Fibroblast of lung (primary cell): ENCODE measurements at places on chromosomes 4 and X. TPM values are rescaled to one million over a fixed set of nuclear protein-coding genes. Genes with fewer than 3 reads are reported as not detected.
A peak's percentile ranks its signal among the peaks of the same experiment; 100 is the strongest.

FDCSP gene
- total RNA-seq: not detected in 2 replicates

DNA sequence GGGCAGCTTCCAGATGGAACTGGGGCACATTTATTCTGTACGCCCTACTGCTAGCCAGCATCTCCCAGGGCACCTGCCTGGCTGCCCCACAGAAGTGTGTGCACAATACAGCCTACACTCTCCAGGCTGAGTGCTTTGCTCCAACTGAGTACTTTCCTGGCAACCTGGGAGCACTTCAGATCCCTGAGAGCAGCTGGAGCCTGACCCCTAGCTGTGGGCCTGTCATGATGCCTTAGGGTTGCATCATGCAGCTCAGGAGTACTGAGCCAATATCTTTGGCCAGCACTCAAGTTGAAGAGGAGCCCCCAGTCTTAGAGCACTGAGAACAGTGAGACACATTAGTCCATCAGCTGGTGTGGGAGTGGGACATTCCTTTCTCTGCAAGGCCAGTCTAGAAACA is 321.9 kb downstream of the CFAP47 start:
- no peaks in the 10 kb centered on the region for H3K27me3 ChIP-seq
- H3K4me3 ChIP-seq: no peak overlapping the region
- H3K27ac ChIP-seq: no peak overlapping the region
- H3K4me1 ChIP-seq: no peaks in the 10 kb centered on the region
- no peaks in the 10 kb centered on the region for H3K36me3 ChIP-seq
- DNase-seq: no peak

- no peak overlapping the region for H3K4me3 ChIP-seq
- DNase-seq: no peak
- no peak overlapping the region for H3K27ac ChIP-seq
These were observed 194.3 kb upstream of the CT83 start for GRCh38 chrX:116657071-116657470.

- peak; percentile 16 for DNase-seq
- H3K4me3 ChIP-seq: no peak overlapping the region
- no peaks in the 10 kb centered on the region for H3K27me3 ChIP-seq
- H3K36me3 ChIP-seq: no peaks in the 10 kb centered on the region
These were observed 1026.0 kb downstream of the ADGRL3 start for GRCh38 chr4:62226082-62226481.

TIMM17B gene
- total RNA-seq: 22.3 and 32.0 TPM in 2 replicates

STBD1 gene
- 10.8 and 17.5 TPM in 2 replicates for total RNA-seq

GRCh38 chrX:152895724-152896420 is 2.0 kb upstream of the ZNF185 start:
- peaks cover 2% of the 10 kb centered on the region for H3K27me3 ChIP-seq
- no peak overlapping the region for H3K27ac ChIP-seq
- H3K36me3 ChIP-seq: no peaks in the 10 kb centered on the region

PKD2 gene
- total RNA-seq: 101 and 109 TPM in 2 replicates

LRCH2 gene
- 12.8 and 19.5 TPM in 2 replicates for total RNA-seq

DNA sequence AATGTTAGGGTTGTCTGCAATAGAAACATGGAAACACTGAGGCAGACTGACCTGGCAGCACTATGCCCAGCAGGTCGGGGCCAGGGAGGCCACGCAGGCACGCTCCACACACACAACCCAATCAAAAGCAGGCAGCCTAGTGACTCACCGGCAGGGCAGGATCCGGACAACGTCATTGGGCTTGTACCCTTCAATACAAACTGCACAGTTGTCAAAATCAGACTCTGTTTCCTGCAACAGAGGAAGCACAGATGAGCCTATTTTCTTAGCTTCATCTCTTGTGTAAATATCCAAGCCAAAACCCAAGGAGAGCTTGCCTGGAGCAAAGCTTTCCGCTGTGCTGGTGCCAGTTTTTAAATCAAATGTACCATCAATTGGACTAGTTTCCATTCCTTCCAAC is 185.8 kb downstream of the RNF150 start:
- peaks cover 10% of the 10 kb centered on the region for H3K4me1 ChIP-seq
- H3K4me3 ChIP-seq: no peak overlapping the region
- no peak overlapping the region for H3K27ac ChIP-seq
- DNase-seq: no peak
- H3K27me3 ChIP-seq: no peaks in the 10 kb centered on the region

DNA sequence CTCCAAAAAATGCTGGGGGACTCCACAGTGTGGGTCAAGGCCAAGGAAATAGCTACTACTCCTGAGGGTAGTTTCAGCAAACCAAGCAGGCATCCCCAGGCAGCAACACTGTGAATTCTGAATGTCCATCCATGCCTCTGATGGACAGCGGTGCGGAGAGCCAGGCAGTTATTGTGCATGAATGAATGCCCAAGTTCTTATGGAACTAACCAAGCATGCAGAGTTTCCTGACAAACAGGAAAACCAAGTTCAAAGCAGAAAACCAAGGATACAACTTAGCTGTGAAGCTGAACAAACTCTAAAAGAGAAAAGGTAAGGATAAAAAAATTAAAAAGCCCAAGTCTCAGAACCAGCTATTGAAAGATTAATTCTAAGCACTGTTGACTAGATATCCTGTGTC is 642.6 kb upstream of the HS3ST1 start:
- H3K4me1 ChIP-seq: no peaks in the 10 kb centered on the region
- no peaks in the 10 kb centered on the region for H3K36me3 ChIP-seq
- H3K27me3 ChIP-seq: no peaks in the 10 kb centered on the region
- H3K4me3 ChIP-seq: no peak overlapping the region
- no peak for DNase-seq

TRPC5OS gene
- total RNA-seq: not detected in 2 replicates

GRCh38 chrX:9285342-9285771 is 179.5 kb upstream of the TBL1X start:
- no peak for DNase-seq
- H3K4me3 ChIP-seq: no peak overlapping the region
- H3K27ac ChIP-seq: no peak overlapping the region
- no peaks in the 10 kb centered on the region for H3K27me3 ChIP-seq
- H3K36me3 ChIP-seq: no peaks in the 10 kb centered on the region
- no peaks in the 10 kb centered on the region for H3K4me1 ChIP-seq

DNA sequence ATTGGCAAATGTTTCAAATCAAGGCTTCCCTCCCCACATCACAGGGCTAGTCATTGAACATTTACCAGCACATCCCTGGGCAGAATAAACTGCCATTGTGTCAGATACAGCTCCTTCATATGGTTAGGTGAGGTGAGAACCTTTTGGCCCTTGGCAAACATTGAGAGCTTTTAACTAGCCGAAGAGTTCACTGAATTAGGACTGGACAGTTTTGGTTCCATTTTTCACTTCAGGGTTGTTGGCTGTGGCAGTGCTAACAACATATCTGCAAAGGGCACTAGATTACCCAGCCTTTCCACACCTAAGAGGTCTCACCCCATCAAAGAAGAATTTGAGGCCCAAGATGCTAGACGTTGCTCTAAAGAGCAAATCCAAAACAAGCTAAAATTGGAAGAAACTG is 180.7 kb downstream of the GUCY2F start:
- H3K4me1 ChIP-seq: no peaks in the 10 kb centered on the region
- no peaks in the 10 kb centered on the region for H3K27me3 ChIP-seq
- H3K4me3 ChIP-seq: no peak overlapping the region

FATE1 gene
- not detected in 2 replicates for total RNA-seq

DNA sequence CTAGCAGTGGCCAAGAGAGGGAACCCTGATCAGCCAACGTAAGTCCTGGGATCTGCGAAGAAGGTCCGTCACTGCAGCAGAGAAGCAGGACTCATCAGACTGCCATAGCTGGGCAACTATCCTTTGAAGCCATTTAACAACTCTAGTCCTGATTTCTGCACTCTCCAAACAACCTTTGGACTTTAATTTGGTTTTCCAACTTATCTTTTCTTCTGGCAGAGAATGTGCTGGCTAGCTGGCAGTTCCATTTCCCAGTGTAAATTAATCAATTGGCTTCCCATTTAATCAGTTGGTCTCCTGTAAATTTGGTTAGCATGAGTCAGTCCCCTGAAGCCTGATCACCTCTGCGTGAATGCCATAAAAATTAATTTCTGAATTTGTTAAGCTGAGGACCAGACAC is 153.7 kb upstream of the GPR101 start:
- DNase-seq: no peak
- H3K4me3 ChIP-seq: no peak overlapping the region
- H3K36me3 ChIP-seq: no peaks in the 10 kb centered on the region
- H3K27ac ChIP-seq: no peak overlapping the region

DNA sequence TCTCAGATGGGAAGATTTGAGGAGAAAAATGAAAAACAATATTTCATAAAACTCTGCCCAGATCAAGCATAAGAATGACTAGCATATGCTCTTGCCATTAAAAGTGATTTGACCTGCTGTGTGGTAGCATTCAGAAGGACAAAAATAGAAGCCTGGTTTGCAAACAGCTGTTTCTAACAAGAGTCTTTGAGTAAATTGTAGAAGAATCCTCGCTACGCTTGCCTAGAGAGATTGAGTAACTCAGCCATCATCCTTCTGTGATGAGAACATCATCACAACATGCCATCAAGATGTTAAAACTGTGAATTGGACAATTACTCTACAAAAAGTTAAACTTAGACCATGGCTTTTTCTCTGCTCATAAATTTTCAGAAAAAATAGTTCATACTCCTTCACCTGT is 168.9 kb upstream of the PUDP start:
- DNase-seq: peak; percentile 35
- H3K27ac ChIP-seq: no peak overlapping the region
- H3K27me3 ChIP-seq: no peaks in the 10 kb centered on the region
- H3K36me3 ChIP-seq: no peaks in the 10 kb centered on the region
- no peak overlapping the region for H3K4me3 ChIP-seq

DNA sequence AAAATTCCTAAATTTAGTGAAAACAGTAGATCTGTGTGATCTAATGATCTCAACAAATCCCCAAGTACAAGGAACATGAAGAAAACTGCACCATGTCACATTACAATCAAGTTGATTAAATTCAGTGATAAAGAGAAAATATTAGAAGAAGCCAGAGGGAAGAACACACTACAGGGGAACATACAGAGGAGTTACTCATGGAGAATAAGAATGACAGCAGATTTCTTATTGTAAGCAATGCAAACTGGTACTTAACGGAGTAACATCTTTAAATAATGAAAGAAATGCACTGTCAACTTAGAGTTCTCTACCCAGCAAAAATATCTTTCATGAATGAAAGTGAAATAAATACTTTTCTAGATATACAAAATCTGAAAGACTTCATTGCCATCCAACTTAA is 21.1 kb downstream of the TLL1 start:
- H3K27me3 ChIP-seq: no peaks in the 10 kb centered on the region
- no peaks in the 10 kb centered on the region for H3K36me3 ChIP-seq
- H3K27ac ChIP-seq: no peak overlapping the region
- DNase-seq: no peak
- H3K4me1 ChIP-seq: no peaks in the 10 kb centered on the region

ARFIP1 gene
- 40.8 and 42.4 TPM in 2 replicates for total RNA-seq

PCDH19 gene
- under 0.01 and 0.26 TPM in 2 replicates for total RNA-seq

GRCh38 chrX:106898462-106898861 is 4.7 kb downstream of the RIPPLY1 start:
- peaks cover 6% of the 10 kb centered on the region for H3K4me1 ChIP-seq
- H3K27me3 ChIP-seq: no peaks in the 10 kb centered on the region
- no peak overlapping the region for H3K4me3 ChIP-seq

RTL9 gene
- total RNA-seq: under 0.01 and 0.17 TPM in 2 replicates

GRCh38 chr4:169661761-169662160 is 41.4 kb downstream of the CLCN3 start:
- H3K4me3 ChIP-seq: no peak overlapping the region
- H3K4me1 ChIP-seq: no peaks in the 10 kb centered on the region
- DNase-seq: no peak
- no peaks in the 10 kb centered on the region for H3K27me3 ChIP-seq
- H3K36me3 ChIP-seq: no peaks in the 10 kb centered on the region
- H3K27ac ChIP-seq: no peak overlapping the region

DNA sequence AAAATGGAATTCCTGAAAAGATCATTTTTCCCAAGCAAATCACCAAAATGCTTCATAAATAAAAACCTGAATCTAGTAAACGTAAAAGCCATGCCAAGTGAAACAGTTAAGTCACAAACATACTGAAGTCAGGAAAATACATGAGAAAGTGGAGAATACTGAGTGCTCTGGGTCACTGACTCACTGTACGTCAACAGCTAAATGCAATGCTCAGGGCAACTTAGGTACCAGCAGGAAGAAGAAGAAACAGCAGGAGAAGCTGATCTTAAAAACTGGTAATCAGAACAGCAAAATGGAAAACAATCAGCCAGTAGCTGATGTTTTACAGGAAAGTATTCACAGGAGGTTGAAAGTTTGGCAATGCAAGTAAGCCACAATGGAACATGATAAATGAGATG is 252.6 kb upstream of the ETNPPL start:
- no peak for DNase-seq
- no peak overlapping the region for H3K4me3 ChIP-seq
- H3K27me3 ChIP-seq: no peaks in the 10 kb centered on the region
- no peaks in the 10 kb centered on the region for H3K36me3 ChIP-seq

USP17L13 gene
- not detected in 2 replicates for total RNA-seq

CDKL5 gene
- 2.8 and 5.0 TPM in 2 replicates for total RNA-seq

CT55 gene
- not detected in 2 replicates for total RNA-seq

DNA sequence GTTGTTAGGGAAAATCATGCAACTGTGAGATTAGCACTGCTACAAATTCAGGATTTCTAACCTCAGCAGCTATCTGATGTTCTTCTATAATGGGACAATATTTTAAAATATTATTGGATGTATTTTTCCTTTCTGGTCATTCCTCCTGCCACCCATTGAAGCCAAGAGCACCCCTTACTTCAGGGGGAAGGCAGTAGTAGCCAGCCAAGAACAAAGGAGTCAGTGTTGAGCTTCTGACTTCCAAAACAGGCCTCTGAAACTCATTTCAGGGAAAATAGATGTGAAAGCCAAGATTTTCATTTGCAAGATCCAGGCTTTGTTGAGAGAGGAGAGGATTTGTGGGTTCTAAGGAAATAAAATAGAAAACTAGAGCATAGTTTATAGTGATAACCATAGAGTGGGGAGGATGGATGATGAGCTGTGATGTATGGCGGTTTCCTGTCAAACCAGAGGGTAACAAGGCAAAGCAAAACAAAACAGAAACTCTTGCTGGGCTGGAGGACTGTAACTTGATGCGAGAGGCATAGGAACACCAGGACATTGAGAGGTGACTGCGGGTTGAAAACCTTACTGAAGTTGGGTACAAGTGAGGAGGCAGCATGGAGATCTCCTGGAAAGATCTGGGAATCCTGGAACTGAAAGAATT is 173.7 kb upstream of the LEF1 start:
- H3K27ac ChIP-seq: no peak overlapping the region
- H3K4me1 ChIP-seq: no peaks in the 10 kb centered on the region
- no peaks in the 10 kb centered on the region for H3K27me3 ChIP-seq
- no peak for DNase-seq
- no peak overlapping the region for H3K4me3 ChIP-seq
- no peaks in the 10 kb centered on the region for H3K36me3 ChIP-seq

GRCh38 chr4:40309250-40309774 is 25.8 kb upstream of the CHRNA9 start:
- H3K4me1 ChIP-seq: no peaks in the 10 kb centered on the region
- no peaks in the 10 kb centered on the region for H3K36me3 ChIP-seq
- H3K27ac ChIP-seq: no peak overlapping the region
- H3K27me3 ChIP-seq: no peaks in the 10 kb centered on the region
- H3K4me3 ChIP-seq: no peak overlapping the region
